ENCODE measurements at places on chromosomes 13 and 19.

GRCh38 chr19:29645911-29646310, 19.4 kb upstream of the PLEKHF1 start:
- DNase-seq = no peak

- DNase-seq = no peak
Observed at GRCh38 chr19:8334458-8335342, 8.4 kb downstream of the KANK3 start.

- no peak for DNase-seq
Observed at GRCh38 chr19:19115954-19116353, 22.3 kb downstream of the TMEM161A start.

- no peak for DNase-seq
Observed at GRCh38 chr19:33690378-33691029, 68.8 kb downstream of the CHST8 start.

DNA sequence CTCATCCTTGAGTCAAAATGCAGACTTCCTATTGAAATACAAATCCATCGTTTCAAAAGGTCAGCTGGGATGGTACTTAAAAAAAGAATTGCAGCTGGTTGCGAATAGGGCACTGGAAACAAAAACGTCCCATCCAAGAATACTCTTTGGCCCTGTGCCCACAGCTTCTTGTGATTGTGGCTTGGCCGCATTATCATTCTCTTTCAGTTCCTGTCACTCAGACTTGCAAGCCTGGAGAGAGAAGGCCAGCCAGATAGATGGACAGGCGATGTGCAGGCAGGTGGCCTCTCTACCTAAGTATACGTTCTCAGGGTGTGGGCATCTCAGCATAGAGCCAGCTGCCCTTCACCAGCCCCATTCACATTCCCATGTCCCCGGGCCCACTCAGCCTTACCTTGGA, 208.5 kb upstream of the ZNF536 start:
- no peak for DNase-seq

- DNase-seq = no peak
Observed at GRCh38 chr13:74111399-74111798, 22.8 kb downstream of the KLF12 start.
